ENCODE measurements at places on chromosomes 4 and X.

- DNase-seq, result no peak
Measured at GRCh38 chrX:108198420-108198819, 106.8 kb downstream of the ATG4A start.

GRCh38 chr4:108527723-108528122 lies 92.7 kb upstream of the RPL34 start:
- no peak for DNase-seq

DNA sequence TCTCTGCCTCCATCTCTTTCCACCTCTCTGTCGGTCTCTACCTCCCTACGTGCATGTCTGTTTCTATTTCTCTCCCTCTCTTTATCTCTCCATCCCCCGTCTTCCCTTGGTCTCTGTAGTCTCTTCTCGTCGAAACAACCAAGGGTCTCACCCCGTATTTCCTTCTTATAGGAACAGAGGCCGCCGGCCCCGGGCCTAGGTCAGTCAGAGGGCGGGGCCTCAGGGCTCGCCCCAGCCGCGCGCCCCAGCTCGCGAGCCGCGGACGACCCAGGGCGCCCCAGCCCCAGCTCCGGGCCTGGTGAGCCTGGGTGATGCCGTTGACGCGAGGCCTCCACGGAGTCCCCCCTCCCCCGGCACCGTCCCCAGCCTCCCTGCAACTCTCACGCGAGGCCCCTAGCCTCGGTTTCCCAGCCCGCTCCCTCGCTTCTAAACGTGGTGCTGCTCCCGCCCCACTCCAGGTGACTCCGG lies 6.6 kb downstream of the TIMM17B start:
- DNase-seq, result no peak

- DNase-seq, result no peak
Measured at GRCh38 chr4:131052646-131053045, 1956.7 kb downstream of the C4orf33 start.

- DNase-seq, result no peak
Measured at GRCh38 chr4:10734697-10735096, 50.1 kb upstream of the CLNK start.

GRCh38 chr4:61332693-61333092 lies 132.6 kb downstream of the ADGRL3 start:
- DNase-seq, result no peak

Measured in right hindlimb (tissue), 1 donor.